ENCODE measurements at places on chromosomes 1 and 21. TPM values are rescaled to one million over a fixed set of nuclear protein-coding genes. Genes with fewer than 3 reads are reported as not detected.

Gene RYR2
- 7.2 TPM for polyA plus RNA-seq

Gene ACTN2
- 12.8 TPM for polyA plus RNA-seq

Gene FTCD
- polyA plus RNA-seq = 0.75 TPM

Gene IL12RB2
- polyA plus RNA-seq = 0.32 TPM

Gene AK5
- 0.79 TPM for polyA plus RNA-seq

Gene PDPN
- 96.8 TPM for polyA plus RNA-seq

Gene CRABP2
- polyA plus RNA-seq = 25.3 TPM

Gene CFAP107
- not detected for polyA plus RNA-seq

Gene GBP5
- 1.5 TPM for polyA plus RNA-seq

Gene A3GALT2
- polyA plus RNA-seq = not detected

Gene DISC1
- polyA plus RNA-seq = 1.6 TPM

Gene C1orf21
- 67.3 TPM for polyA plus RNA-seq

Gene ATP1A1
- polyA plus RNA-seq = 230 TPM

Gene HRNR
- polyA plus RNA-seq = not detected

Gene CDKN2C
- polyA plus RNA-seq = 19.9 TPM

Gene UBL4B
- not detected for polyA plus RNA-seq

Gene PCSK9
- 0.09 TPM for polyA plus RNA-seq

Gene ITLN1
- 0.56 TPM for polyA plus RNA-seq

Gene ST6GALNAC5
- polyA plus RNA-seq = 10.9 TPM

Gene NIBAN1
- 203 TPM for polyA plus RNA-seq

Gene GCSAML
- polyA plus RNA-seq = 0.42 TPM

Gene SPTA1
- 0.06 TPM for polyA plus RNA-seq

Gene KRTAP19-5
- not detected for polyA plus RNA-seq

Gene RGS13
- polyA plus RNA-seq = 0.72 TPM

Gene SLC9C2
- polyA plus RNA-seq = not detected

Gene AIRE
- 0.03 TPM for polyA plus RNA-seq

Gene NBL1
- 374 TPM for polyA plus RNA-seq

Gene FCAMR
- not detected for polyA plus RNA-seq

Gene ARHGAP30
- polyA plus RNA-seq = 5.1 TPM

Gene LRRC38
- polyA plus RNA-seq = 0.98 TPM

Gene MCOLN3
- polyA plus RNA-seq = 0.67 TPM

Gene IL20
- polyA plus RNA-seq = not detected

Gene FAAH
- polyA plus RNA-seq = 10.6 TPM

Gene CD52
- 17.0 TPM for polyA plus RNA-seq

Gene LIN28A
- not detected for polyA plus RNA-seq

Measured in urinary bladder (tissue), 4 donors.